Foreskin keratinocyte (primary cell): ENCODE measurements at places on chromosomes 12 and 14. TPM values are rescaled to one million over a fixed set of nuclear protein-coding genes. Genes with fewer than 3 reads are reported as not detected.

LRR1 gene
- 27.5 and 30.7 TPM in 2 replicates for total RNA-seq

CIROP gene
- total RNA-seq = not detected in 2 replicates

SLC7A7 gene
- 0.75 and 1.1 TPM in 2 replicates for total RNA-seq

TEX52 gene
- not detected in 2 replicates for total RNA-seq

PRH2 gene
- not detected in 2 replicates for total RNA-seq

HOXC10 gene
- 19.6 and 23.0 TPM in 2 replicates for total RNA-seq

KRT71 gene
- total RNA-seq = not detected in 2 replicates
